ENCODE measurements at places on chromosomes 6 and 20.

DNA sequence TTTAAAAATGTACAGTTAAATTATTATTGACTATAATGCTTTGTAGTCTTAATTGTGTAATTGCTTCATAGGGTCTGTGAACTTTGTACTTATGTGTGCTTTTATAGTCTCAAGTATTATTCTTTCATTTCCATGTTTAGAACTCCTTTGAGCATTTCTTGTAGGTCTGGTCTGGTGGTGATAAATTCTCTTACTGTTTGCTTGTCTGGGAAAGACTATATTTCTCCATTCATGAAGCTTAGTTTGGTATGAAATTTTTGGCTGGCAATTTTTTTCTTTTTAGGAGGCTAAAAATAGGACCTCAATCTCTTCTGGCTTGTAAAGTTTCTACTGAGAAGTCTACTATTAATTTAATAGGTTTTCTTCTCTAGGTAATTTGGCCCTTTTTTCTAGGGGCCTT, 67.4 kb downstream of the CCDC170 start:
- DNase-seq, result no peak

GRCh38 chr20:52230409-52230808, 38.8 kb upstream of the ZFP64 start:
- no peak for DNase-seq

DNA sequence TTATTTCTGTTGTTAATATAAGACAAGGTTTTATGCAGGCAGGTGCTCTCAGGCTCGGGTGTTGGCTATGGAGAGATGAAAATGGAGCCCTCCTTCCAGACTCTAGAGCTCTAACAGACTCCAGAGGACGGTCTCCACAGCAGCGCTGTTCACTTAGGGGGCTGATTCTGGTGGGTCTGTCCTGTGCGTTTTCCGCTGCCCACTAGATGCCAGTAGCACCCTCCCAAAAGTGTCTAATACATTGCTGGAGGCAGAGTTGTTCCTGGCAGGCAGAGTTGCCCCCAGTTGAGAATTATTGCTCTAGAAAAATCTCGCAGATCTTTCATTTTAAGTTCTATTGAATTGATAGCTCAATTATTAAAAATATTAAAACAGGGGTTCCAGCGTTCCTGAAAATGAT, 109.9 kb downstream of the MAP3K4 start:
- DNase-seq, result no peak

DNA sequence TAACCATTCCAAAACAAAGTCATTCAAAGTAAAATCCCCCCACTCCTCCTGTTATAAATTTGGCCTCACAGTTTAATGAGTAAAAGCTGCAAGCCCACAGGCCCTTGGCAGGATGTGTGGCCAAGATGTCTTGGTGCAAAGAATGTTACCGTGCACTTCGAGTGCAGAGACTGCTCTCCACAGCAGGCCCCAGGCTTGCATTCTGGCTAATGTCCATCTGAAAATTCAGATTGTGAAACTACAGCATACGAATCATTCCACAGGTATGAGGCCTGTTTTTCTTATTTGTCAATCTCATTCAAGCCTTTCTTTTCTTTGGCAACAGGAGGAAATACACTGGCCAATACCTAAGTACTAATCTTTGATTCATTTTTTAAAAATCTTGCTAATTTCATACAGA, 7.1 kb downstream of the RPS6KA2 start:
- DNase-seq, result no peak

DNA sequence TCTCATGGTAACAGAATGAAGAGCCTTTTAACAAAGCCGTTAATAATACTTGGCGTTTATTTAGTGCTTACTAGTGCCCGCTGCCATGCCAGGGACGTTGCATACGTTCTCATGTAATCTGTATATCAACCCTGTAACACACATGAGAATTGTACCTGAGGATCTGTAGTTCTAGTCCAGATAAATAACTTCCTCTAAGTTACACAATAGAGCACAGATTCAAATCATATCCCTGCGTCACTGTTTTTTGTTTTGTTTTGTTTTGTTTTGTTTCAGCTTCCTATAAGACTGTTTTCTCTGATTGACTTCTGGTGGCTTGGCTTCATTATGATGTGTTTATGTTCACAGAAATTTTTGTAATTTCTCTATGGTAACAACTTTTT, 553 bp downstream of the ZSCAN16 start:
- no peak for DNase-seq

GRCh38 chr6:143087856-143088255, 27.2 kb downstream of the AIG1 start:
- no peak for DNase-seq

DNA sequence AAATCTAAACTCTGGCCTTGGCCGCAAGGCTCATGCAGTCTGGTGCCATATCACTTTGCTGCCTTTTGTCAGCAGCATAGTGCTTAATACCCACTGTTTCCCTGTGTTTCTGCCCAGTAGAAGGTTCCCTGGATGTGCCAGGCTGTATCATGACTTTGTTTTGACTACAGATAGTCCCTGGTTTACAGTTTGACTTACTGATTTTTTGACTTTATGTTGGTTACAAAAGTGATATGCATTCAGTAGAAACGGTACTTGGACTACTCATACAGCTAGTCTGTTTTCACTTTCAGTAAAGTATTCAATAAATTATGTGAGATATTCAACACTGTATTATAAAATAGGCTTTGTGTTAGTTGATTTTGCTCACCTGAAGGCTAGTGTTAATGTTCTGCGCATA, 19.0 kb downstream of the RALY start:
- DNase-seq, result no peak

- DNase-seq, result peak; percentile 13
Observed at GRCh38 chr6:21596145-21596948, 2.8 kb downstream of the SOX4 start.

GRCh38 chr6:16828058-16828457, 66.8 kb upstream of the ATXN1 start:
- no peak for DNase-seq

- no peak for DNase-seq
Observed at GRCh38 chr6:4319981-4320683, 184.8 kb upstream of the ECI2 start.

DNA sequence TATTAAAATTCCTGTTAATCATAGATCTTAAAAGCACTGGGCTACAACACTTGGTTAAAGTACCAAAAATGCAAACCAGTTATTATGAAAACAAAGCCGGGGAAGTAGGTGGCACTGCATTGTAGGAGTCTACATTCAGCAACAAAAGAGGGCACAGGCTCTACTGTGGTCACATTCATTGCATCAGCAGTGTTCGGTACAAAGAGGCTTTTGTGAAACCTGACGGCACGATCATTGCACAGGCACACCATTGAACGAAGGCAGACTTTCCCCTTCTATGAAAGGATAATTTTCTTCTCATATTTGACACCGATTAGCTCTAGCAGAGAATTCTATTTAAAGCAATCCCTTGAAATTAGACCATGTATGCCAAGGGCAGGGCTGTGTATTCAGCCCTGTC, 44.6 kb upstream of the AGPAT4 start:
- DNase-seq, result peak; percentile 56

- DNase-seq, result no peak
Observed at GRCh38 chr6:139841794-139842215, 467.4 kb upstream of the CITED2 start.

GRCh38 chr20:63846128-63846771, 15.0 kb upstream of the ABHD16B start:
- no peak for DNase-seq

DNA sequence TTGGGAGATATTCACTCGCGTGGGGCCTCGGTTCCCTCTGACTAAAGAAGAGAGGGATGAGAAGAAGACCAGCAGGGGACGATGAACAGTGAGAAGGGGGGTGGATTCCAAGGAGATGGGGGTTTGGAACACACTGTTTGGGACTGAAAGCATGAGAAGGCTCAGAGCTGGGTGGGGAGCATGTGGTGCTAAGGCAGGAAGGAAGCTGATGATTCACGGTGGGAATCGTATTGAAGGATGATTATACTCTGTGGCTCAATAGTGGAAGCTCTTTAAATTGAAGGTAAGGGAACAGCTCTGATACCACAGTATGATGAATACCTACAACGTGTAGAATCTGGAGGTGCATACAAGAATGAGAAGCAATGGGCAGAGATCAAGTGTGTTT, 117.5 kb upstream of the KCNK16 start:
- no peak for DNase-seq

GRCh38 chr6:6580225-6580856, 8.2 kb upstream of the LY86 start:
- DNase-seq, result no peak

DNA sequence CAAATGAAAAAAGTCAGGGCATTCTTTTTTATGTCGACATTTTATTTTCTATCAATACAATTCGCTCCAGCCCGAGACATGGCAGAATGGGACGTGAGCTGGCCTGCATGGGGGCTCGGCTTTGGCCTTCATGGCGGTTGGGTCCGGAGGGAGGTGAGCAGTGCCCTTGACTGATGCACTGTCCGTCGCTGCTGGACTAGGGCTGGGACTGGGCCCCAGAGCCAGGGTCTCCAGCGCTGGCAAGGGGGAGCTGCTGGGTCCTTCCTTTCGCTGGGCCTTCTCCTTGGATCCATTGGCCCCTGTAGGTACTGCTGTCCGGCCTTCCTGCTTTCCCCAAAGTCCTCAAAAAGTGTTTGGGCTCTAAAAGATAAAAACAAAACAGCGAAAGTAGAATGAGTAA, 124.6 kb downstream of the EDN3 start:
- no peak for DNase-seq

DNA sequence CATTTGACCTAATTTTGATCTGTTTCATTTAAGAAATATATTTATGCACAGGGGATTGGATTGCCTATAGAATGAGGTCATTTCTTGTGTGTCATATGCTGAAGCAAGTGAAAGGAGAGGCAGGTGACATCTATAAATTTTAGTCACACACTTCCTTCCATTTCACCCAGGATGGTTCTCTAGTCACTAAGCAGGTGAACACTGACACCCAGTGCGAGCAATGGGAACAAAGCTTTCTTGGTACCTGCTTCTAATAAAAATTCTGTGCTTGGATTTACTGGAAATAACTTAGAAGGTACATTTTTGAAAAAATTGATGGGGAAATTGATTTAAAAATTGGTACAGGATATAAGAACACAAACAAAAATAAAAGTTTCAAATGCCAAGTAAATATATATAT, 66.9 kb upstream of the MC3R start:
- DNase-seq, result no peak

- DNase-seq, result peak; percentile 15
Observed at GRCh38 chr6:167664678-167665660, 161.7 kb upstream of the AFDN start.

DNA sequence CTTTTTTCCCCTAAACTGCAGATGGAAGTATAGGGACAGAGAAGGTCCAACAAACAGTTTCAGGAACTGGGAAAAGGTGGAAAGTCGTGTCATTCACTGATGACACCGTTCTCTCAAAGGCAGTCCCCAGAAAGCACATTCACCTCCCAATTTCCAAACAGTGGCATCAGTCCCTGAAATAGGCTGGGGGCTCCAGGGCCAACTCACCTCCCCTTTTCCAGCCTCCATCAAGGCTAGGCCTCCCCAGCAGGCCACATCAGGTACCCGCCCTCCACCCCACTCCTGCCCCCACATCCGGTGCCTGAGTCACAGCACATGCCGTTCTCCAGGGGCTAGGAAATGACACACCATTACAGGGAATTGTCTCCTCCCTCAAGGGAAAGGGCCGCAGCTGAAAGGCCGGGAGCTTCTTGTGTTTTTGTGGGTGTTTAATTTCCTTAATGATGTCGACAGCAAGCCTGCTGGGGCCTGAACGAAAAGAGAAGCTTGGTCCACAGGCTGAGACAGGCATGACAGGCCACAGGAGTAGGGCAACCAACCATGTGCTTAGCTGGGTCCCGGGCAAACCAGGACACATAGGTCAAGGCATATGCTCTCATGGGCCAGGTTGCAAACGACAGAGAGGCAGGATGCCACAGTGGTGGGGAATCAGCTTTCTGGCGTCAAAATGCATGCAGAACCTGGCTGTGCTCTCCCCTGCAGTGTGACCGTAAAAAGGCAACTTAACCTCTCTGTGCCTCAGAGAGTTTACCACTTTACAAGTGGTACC, 39.2 kb downstream of the ZMYND8 start:
- DNase-seq, result no peak

DNA sequence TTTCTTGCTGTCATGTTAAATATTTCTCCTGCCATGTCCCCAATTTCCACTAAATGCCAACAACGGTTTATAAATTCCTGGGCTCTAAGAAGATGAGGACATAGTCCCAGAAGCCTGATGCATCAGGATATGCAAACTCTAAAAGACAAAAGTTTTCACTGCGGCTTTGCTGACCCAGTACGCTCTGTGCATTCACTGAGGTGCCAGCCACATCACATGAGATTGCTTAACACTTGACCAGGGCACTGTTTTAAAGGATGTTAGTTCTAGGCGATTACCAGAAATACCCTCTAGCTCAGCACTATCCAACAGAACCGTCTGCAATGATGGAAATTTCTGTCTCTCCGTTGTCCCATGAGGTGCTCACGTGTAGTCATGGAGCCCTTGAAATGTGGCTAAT, 19.9 kb upstream of the ADTRP start:
- DNase-seq, result no peak

GRCh38 chr20:44415833-44416715, 59.6 kb upstream of the TTPAL start:
- no peak for DNase-seq

GRCh38 chr6:143836150-143836549, 7.0 kb upstream of the LTV1 start:
- no peak for DNase-seq

- DNase-seq, result no peak
Observed at GRCh38 chr6:16430391-16431089, 192.2 kb downstream of the GMPR start.

DNA sequence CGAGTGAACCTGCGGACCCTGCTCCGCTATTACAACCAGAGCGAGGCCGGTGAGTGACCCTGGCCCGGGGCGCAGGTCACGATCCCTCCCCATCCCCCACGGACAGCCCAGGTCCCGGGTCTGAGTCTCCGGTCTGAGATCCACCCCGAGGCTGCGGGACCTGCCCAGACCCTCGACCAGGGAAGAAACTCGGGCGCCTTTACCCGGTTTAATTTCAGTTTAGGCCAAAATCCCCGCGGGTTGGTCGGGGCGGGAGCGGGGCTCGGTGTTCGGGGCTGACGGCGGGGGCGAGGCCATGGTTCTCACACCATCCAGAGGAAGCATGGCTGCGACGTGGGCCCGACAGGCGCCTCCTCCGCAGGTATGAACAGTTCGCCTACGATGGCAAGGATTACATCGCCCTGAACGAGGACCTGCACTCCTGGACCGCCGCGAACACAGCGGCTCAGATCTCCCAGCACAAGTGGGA, 46.9 kb upstream of the TRIM26 start:
- DNase-seq, result no peak

All from hippocampal formation (tissue), 2 donors.